ENCODE measurements at places on chromosomes 13 and 19.

DNA sequence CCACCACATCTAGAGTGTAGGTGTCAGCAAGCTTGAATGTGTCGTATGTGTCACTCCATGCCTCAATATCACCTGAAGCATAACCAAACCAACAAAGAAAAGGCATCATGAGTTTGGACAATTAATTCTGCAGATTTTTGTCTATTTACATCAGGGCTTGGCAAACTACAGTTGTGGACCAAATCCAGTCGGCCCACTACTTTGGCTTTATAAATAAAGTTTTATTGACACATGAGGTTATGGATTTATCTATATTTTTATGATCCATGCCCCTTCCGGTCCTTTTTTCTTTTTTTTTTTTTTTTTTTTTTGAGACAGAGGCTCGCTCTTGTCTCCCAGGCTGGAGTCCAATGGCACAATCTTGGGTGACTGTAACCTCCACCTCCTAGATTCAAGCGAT is 9.2 kb upstream of the CABP5 start:
- no peak for DNase-seq

- DNase-seq = no peak
Observed at GRCh38 chr19:33665776-33666595, 44.2 kb downstream of the CHST8 start.

DNA sequence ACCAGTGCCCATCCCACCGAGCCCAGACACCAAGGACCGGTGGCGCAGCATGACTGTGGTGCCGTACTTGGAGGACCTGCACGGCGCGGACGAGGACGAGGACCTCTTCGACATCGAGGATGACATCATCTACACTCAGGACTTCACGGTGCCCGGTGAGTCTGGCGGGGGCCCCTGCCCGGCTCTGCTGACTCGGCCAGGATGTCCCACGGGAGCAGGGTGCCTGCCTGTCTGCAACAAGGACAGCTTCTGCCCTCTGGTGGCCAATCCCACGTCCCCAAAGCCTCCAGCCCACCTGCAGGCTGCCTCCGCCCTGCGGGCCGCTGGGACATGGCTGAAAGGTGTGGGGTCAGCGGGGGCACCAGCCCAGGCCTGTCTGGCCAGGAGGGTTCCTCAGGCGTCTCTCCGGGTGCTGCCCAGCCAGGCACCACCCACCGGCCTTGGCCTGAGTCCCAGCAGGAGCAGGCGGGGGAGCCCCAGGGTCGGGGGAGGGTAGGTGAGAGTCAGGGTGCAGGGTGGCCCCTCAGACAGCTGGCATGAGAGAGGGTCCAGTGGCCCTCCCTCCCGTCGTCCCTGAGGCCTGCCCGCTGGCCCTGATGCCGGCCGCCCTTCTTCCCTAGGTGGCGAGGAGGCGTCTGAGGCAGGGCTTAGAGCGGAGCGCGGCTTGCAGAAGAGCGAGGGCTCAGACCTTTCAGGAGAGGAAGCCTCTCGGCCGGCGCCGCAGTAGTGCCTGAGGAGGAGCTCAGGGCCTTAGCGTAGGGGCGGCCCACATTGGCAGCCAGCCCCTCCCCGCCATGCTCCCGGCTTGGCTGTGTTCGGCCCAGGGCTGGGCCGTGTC is 14.6 kb downstream of the CBARP start:
- DNase-seq = no peak

DNA sequence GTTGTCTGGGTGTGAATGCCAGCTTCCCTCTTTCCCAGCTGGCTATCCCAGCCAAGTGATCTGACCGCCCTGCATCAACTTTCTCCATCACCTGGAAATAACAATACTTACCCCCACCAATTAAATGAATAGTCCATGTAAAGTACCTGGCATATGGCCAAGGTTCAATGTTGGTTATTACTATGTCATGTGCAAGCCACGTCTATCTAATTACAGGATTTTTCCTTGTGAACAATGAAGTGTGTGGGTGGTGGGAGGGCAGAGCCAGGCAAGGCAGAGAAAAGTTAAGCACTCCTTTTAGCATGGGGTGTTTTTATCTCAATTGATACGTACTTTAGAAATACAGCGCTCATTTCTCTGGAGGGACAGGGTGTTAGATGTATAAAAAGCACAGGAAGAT is 121.1 kb downstream of the NHLRC3 start:
- no peak for DNase-seq

- DNase-seq = no peak
Observed at GRCh38 chr13:70795484-70795883, 687.2 kb upstream of the KLHL1 start.

- no peak for DNase-seq
Observed at GRCh38 chr13:41286370-41286769, 23.0 kb upstream of the MTRF1 start.

GRCh38 chr19:43510713-43511112 is 6.2 kb upstream of the PHLDB3 start:
- DNase-seq = no peak

- no peak for DNase-seq
Observed at GRCh38 chr13:61286148-61286745, 129.4 kb downstream of the PCDH20 start.

- DNase-seq = no peak
Observed at GRCh38 chr13:103302676-103303075, 236.5 kb upstream of the SLC10A2 start.

DNA sequence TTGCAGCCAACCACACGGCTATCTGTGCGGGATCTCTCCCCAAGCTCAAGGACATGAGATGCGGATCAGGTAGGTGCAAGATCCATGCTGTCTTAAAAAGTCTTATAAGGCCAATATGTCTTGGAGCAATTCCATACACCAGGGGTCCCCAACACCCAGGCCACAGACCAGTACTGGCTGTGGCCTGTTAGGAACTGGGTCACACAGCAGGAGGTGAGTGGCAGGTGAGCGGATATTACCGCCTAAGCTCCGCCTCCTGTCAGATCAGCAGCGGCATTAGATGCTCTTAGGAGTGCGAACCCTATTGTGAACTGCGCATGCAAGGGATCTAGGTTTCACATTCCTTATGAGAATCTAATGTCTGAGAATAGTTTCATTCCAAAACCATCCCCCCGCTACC is 68.8 kb upstream of the ZNF599 start:
- no peak for DNase-seq

GRCh38 chr13:84431646-84432045 is 549.4 kb upstream of the SLITRK1 start:
- no peak for DNase-seq

- DNase-seq = no peak
Observed at GRCh38 chr19:41695745-41696144, 7.7 kb upstream of the CEACAM7 start.

- no peak for DNase-seq
Observed at GRCh38 chr13:110382229-110382628, 75.1 kb downstream of the COL4A2 start.

DNA sequence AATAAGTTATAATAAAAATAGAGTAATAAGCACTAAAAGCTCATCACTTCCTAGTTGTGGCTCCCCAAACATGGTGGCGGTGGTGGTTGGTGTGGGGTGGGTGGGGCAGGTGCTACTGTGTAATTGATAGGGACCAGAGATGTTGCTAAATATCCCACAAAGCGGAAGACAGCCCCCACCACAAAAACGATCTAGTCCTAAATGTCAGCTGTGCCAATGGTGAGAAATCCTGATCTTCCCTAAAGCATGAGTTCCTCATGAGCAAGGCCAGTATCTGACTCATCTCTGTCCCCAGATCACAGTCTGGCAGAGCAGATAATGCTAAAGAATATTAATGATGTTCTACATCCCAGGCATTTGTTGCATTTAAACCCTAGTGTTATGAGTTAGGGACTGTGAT is 1.9 kb upstream of the EDDM13 start:
- no peak for DNase-seq

GRCh38 chr19:32530773-32531172 is 50.2 kb upstream of the PDCD5 start:
- DNase-seq = no peak

- no peak for DNase-seq
Observed at GRCh38 chr13:97253581-97254293, 31.6 kb downstream of the MBNL2 start.

- no peak for DNase-seq
Observed at GRCh38 chr19:31335716-31336115, 13.5 kb downstream of the TSHZ3 start.

DNA sequence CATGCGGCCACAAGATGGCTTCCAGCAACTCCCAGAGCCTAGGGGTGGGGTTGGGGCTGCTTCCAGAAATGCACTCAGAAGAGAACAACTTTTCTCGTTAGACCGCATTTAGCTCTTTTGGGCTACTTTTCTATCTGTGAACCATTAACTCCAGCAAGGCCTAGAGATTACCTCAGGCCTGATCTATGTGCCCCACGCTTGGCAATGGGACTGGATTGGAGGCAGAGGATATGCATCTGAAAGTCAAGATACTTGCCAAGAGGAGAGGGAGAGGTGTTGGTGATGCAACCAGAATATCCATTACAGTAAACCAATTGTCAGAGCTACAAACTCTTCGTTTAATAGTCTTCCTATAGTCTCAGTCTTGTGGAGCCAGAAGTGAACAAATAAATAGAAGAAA is 177.7 kb downstream of the TDRD3 start:
- no peak for DNase-seq

DNA sequence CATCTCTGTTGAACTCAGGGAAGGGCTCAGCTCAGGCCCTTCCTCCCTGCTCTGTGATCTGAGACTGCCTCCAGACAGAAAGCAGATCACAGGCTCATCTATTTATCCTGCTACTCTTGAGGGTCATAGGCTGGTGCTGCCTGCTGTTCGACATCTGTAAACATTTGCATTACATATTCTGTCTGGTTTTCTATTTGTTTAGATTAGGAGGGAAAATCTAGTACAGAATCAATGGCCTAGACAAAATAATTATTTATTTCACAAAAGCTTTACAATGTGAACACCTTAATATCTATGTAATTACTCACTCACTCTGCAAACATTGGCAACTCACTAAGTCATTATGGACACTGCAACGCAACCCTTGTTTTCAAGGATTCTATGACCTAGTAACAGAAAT is 43.0 kb downstream of the CEP89 start:
- DNase-seq = no peak

DNA sequence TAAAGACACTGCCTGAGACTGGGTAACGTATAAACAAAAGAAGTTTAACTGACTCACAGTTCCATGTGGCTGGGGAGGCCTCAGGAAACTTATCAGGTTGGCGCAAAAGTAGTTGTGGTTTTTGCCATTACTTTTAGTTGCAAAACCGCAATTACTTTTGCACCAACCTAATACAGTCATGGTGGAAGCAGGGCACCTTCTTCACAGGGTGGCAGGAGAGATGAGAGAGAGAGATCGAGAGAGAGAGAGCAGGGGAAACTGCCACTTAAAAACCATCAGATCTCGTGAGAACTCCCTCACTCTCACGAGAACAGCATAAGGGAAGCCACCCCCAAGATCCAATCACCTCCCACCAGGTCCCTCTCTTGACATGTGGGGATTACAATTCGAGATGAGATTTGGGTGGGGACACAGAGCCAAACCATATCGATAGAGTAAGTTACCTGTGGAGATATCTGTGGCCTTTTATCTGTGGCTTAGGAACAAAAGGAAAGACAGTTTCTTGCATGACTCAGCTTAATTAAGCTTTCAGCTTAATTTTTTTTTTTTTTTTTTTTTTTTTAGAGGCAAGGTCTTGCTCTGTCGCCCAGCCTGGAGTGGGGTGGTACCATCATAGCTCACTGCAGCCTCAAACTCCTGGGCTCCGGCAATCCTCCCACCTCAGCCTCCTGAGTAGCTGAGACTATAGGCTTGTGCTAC is 7.6 kb upstream of the CABP5 start:
- DNase-seq = no peak

DNA sequence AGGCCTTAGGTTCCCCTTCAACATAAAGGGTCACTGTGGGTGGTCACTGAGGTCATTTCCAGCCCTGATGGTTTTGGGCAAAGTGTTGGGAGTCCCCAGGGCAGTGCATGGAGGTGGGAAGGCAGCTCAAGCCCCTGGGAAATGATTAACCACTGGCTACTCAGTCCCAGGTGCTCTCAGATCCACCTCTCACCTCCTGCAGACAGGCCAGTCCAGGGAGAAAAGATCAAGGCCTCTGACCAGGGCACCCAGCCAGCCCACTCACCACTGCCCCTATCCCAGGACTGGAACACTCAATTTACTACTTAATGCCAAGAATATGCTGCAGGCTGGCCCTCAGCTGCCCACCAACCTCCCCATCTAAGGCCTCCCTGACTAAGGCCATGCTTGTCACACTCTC is 1307.9 kb downstream of the UQCRFS1 start:
- DNase-seq = no peak
